Stimulated activated CD4-positive, alpha-beta T cell treated with anti-CD3 and anti-CD28 coated beads, Interleukin-4, amount 100 ng/mL, for 24 hours (primary cell): ENCODE measurements at places on chromosomes 5 and 9.
A peak's percentile ranks its signal among the peaks of the same experiment; 100 is the strongest.

- DNase-seq, result no peak
Observed at GRCh38 chr9:106731910-106732309, 131.1 kb upstream of the ZNF462 start.

- no peak for DNase-seq
Observed at GRCh38 chr9:86324308-86324707, 29.9 kb downstream of the TUT7 start.

GRCh38 chr9:20023210-20023905 lies 234.5 kb upstream of the SLC24A2 start:
- DNase-seq, result no peak

GRCh38 chr9:132077881-132078698 lies 1.6 kb downstream of the MED27 start:
- peak; percentile 16 for DNase-seq

DNA sequence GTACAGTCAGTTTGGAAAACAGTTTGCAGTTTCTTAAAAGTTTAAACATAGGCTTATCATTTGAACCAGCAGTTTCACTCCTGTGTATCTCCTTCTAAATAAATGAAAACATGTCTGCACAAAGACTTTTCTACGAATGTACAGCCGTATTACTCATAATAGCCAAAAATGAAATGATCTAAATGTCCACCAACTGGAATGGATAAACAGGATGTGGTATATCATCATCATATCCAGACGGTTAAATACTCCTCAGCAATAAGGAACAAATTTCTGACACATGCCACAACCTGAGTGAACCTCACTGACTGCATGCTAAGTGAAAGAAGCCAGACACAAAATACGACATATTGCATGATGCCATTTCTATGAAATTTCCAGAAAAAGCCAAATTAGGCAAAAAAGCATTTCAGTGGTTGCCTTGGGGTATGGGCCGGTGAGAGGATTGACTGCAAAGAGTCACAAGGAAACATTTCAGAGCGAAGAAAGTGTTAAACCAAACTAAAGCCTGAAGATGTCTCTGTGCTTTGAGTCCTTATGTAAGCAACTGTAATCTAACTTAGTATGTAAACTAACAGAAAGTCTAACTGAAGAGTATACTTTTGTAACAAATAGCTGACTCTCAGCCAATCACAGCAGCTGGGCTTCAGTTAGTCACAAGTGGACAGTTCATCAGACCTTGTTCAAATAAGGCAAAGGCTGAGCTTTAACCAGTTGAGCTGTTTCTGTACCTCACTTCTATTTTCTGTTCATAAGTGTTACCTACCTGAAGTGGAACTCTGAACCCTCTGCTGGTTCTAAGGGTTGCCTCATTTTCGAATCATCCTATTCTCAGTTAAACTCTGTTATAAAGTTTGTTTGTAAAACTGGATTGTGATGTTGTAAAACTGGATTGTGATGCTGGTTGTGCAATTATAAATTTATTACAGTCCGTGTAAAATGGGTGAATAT lies 65.2 kb downstream of the TRIO start:
- no peak for DNase-seq

GRCh38 chr9:125759764-125760129 lies 12.6 kb downstream of the PBX3 start:
- no peak for DNase-seq

DNA sequence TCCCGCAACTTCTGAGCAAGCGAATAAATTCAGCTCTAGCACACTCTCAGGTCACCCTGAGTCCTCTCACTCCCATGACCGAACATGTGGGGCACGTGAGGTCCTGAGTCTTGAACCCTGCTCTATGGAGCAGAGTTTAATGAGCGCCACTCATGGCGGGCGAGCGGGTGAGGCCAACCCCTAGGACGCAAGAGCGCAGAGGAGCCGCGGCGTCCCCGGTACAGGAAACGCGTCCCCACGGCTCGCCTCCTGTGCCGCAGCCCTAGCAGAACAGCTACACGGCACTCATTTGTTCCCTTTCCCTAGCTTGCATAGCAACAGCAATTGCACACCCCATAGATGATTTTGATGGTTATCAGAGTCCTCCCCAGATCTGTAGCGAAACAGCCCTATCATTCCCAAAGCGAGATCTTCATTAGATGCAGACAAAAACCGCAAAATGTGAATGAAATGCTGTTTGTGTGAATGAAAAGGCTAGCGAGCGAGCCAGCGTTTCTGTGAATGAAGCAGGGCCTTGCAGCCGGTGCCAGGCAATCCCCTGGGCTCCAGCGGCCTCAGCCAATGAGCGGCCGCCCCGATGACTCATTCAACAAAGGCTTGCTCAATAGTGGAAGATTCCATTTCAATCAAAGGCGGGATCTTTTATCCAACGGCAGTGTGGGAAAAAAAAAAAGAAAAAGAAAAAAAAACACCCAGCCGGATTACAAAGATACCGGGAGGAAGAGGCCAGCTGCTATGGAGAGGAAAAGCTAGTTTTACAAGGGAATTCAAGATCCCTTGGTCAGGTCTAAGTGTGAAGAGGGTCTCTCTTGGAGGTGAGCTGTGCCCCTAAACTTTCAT lies 1.5 kb upstream of the SHC3 start:
- peak; percentile 41 for DNase-seq

DNA sequence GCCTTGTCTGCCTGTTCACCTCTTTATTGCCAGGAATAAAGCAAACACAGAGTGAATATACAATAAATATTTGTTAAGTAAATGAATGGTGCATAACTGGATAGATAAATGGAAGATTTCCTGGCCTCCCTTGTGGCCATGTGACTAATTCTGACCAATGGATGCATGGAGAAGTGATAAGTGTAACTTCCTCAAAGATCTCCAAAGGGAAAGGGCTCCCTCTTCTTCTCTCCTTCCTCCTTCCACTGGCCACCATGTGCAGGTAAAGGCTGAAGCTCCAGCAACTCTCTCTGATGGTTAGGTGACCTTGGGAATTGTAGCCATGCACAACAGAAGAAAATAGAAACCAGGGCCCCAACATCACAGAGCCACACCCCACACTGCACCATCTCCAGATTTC lies 174.4 kb downstream of the EBF1 start:
- DNase-seq, result no peak

GRCh38 chr5:146561711-146562110 lies 45.7 kb upstream of the GPR151 start:
- DNase-seq, result no peak
